ENCODE measurements at places on chromosomes 3 and 15. TPM values are rescaled to one million over a fixed set of nuclear protein-coding genes. Genes with fewer than 3 reads are reported as not detected.

DNA sequence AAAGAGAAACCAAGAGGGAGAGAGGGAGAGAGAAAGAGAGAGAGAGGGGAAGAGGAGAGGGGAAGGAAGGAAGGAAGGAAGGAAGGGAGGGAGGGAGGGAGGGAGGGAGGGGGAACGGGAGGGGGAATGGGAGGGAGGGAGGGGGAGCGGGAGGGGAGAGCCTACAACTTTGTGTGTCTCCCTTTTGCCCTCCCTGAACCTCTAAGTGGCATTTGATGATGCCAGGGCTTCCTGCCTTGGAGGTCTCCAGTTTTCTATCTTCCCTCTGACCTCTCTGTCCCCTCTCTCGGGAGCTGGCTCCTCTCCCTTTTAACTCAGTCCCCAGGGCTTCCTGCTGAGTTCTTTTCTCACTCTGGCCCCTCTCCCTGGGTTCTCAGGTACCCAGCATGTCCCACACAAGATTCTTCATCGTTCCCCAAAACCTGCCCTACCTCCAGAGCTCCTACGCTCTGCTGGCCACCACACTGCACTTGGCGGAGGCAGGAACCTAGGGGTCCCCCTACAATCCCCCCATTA lies 12.5 kb upstream of the FAM174B start:
- no peak for DNase-seq

DNA sequence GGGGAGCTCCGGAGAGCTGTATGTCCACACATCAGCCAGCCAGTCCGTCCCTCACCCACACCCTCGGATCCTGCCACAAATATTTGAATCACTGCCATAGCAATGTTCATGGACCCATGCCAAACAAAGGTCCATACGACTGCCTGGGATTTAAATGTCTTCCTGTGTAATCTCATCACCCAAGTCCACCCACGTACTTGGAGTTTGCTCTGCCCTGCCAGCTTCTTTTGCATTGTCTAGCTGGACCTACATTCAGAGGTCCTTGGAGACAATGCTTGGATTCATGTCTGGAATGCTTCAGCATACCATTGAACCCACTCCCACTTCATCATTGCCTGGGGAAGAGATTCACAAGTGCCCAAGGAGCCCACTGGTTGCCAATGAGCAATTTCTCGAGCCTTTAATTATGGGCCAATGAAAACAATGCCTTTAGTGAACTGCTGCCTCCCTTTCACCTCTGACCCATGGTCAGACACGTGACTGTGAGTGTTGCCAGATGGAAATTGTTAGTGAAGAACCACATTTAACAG lies 90.4 kb upstream of the PHLDB2 start:
- no peak for DNase-seq

DNA sequence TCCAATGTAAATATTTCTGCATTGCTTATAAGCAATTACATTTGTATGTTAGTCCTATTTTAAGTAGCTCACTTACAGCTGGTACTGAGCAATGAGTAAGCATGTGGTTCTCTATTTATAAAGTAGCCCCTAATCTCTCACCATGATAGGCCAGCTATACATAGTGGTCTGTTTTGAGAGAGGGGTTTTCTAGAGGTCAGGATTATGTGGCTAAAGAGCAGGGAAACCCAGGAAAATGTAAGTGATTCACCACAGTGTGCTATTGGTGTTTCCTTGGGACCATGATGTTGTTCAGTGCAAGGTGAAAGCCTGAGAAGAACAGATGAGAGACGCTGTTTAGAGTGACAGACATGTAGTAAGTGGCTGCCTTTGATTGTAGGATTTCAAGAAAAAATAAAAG lies 26.4 kb downstream of the RBMS3 start:
- DNase-seq = no peak

GRCh38 chr3:46206282-46207015 lies 1.7 kb downstream of the CCR1 start:
- no peak for DNase-seq

DNA sequence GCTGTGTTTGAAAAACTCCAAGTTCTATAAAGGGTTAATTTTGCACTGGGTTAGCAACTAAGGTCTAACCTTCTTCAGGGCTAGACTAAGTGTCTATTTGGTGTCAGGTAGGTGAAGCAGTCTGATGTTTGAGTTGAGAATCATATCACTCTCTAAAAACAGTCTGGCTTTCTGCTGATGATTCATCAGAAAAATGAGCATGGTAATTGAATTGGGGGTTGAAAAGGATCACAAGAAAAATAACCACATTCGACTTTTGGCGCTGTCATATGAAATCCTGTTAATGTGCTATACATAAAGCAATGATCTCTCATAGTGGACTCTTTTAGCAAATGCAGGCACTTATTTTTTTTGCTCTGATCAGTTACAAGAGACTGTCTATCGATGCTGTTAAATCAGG lies 242.2 kb upstream of the AZI2 start:
- DNase-seq = no peak

GRCh38 chr3:38314764-38315487 lies 31.7 kb upstream of the XYLB start:
- DNase-seq = no peak

- DNase-seq = no peak
Measured at GRCh38 chr3:114218578-114219185, 18.7 kb downstream of the ZNF80 start.

Gene CHL1
- total RNA-seq = 16.0 TPM

Gene LOXL1
- total RNA-seq = 11.1 TPM

Gene MUC13
- not detected for total RNA-seq
